Breast epithelium (tissue), 4 donors: ENCODE measurements at places on chromosomes 1 and 21. TPM values are rescaled to one million over a fixed set of nuclear protein-coding genes. Genes with fewer than 3 reads are reported as not detected.

GRCh38 chr1:30809514-30810263 lies 52.1 kb upstream of the LAPTM5 start:
- DNase-seq, result no peak

DNA sequence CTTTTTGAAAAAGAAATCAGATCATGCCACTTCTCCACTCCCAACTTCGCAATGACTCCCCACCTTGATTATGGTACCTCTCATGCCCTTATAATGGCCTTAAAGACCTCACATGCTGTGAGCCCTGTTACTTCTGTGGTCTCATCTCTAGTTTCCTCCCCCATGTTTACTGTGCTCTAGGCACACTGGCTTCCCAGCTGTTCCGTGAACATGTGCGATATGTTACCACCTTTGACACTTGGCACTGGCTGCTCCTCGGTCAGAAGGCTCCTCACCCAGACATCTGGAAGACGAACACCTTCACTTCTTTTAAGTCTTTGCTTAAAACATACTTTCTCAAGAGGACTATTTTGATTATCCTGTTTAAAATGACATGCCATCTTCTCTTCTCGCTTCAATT lies 14.3 kb upstream of the NTMT2 start:
- no peak for DNase-seq

The CD53 gene
- 50.2 TPM for total RNA-seq

GRCh38 chr1:18817795-18818435 lies 41.5 kb downstream of the TAS1R2 start:
- DNase-seq, result no peak

The ZSWIM5 gene
- total RNA-seq, result 3.3 TPM

GRCh38 chr1:204288021-204288588 lies 71.6 kb downstream of the PLEKHA6 start:
- peak; percentile 95 for DNase-seq

The SFN gene
- 12.1 TPM for total RNA-seq

DNA sequence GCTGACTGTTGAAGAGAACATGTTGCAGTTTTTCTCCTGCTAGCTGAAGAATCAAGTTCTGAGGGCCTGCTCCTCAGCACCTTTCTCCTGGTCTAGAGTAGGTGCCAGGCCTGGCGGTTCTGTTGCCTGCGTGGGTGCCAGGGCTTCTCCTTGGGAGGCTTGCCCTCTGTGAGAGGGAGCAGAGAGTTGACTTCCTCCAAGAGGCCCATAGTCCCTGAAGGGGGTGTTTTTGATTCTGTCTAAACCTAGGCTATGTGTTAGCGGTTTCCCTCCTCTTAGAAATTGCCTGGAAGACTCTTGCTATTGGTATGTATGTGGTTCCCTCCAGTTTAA lies 312 bp upstream of the APOBEC4 start:
- DNase-seq, result no peak

The RGS13 gene
- total RNA-seq, result 3.2 TPM

GRCh38 chr1:106755682-106756406 lies 300.6 kb upstream of the PRMT6 start:
- DNase-seq, result no peak

The CCDC24 gene
- total RNA-seq, result 12.5 TPM

The IVL gene
- total RNA-seq, result not detected

GRCh38 chr1:236677641-236678235 lies 8.6 kb upstream of the ACTN2 start:
- DNase-seq, result no peak

The SYCP1 gene
- total RNA-seq, result 0.16 TPM

The PGBD5 gene
- 0.98 TPM for total RNA-seq

GRCh38 chr1:220905650-220906560 lies 26.7 kb downstream of the HLX start:
- no peak for DNase-seq

DNA sequence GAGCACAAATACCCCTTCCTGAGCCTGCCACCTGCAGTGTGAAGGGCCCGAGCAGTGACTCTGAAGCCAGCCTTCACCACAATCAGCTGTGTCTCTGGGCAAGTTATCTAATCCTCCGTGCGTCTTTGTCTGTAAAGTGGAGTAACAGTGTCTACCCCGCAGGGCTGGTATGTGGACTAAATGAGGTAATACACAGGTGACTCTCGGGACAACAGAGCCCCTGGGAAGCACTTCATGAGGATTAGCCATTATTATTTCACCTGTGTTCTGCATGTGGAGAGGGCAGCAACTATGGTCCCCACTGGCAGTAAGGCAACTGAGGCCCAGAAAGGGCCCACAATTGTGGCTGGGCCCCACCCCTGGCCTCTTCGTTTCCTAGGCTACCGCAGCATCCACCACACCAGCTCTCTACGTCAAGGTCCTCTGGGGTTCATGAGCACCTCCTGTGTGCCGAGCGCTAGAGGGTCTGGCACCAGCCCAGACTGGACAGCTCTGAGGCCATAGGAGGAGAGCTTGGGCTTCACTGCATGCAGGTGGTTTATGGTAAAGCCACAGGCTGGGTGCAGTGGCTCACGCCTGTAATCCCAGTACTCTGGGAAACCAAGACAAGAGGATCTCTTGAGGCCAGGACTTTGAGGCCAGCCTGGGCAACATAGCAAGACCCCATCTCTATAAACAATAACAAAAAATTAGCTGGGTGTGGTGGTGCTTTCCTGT lies 41.3 kb upstream of the LRP8 start:
- no peak for DNase-seq

The BSND gene
- total RNA-seq, result 0.15 TPM

DNA sequence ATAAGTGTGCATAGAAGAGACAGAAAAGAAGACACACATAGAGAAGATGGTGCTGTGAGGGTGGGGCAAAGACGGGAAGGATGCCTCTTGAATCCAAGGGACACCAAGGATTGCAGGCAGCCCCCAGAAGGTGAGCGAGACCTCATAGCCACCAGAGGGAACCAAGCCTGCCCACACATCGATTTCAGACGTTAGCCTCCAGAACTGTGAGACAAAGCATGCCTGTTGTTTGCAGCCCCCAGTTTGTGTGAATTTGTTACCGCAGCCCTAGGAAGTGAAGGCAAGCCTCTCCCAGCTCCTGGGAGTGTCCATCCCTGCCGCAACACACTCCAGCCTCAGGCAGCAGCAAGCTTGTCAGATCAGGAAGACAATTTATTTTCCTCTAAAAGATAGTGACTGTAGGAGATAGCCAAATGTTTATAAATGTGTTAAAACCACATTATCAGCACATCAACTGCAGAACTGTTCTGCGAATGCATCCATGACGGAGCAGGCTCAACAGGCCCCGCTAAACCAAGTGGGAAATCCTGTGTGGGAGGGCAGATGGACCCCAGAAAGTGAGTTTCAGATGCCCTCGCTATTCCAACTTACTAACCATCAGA lies 543.3 kb downstream of the MATN1 start:
- peak; percentile 11 for DNase-seq

The TMEM79 gene
- total RNA-seq, result 4.9 TPM

DNA sequence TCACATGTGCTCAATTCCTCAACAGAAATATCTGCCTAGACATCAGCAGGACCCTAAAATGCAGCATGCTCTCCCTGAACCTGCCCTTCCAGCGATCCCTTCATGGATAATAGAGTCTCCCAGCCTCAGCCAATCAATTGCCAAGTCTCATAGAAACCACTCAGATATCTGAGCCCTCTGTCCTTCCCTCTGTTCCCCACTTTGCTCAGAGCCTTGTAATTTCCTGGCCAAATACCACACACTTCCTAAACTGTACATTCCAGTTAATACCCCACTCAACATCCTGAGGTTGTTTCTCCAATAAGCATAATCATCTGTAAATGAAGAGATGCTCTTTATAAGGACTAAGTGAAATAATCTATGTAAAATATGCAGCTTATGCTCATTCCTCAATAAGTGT lies 59.3 kb upstream of the PTGFRN start:
- DNase-seq, result no peak

DNA sequence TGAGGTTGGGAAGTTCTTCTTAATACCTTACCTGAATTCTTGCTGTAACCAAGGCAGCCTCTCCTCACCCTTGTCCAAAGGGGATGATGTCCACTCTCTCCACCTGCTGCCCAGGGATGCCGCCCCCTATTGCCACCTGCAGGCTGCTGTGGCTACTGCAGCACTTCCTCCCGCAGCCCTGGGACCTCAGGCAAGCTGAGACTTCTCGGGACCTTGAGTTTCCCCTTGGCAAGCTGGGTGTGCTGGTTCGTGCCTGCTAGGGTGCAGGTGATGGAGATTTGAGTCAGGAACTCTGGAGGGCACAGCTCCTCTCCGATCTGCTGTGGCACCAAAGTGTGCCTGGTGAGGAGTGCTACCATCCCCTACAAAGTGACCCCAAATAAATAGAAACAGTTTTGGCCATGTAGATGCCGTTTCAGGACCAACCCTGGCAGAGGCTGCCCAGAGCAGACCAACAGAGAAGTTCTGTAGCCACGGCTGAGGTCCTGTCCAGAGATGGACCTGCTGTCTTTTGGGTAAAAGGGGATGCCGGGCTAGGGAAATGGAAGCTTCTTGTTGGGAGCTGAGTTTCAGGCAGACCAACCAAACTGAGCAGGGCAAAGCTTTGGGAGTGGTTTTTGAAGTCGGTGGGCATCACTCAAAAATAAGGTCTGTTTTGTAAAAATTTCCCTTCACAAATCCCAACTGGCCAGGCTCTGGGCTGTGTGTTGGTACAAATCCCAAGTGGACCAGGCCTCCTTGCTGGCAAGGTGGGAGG lies 31.7 kb downstream of the RUNX3 start:
- DNase-seq, result peak; percentile 15

DNA sequence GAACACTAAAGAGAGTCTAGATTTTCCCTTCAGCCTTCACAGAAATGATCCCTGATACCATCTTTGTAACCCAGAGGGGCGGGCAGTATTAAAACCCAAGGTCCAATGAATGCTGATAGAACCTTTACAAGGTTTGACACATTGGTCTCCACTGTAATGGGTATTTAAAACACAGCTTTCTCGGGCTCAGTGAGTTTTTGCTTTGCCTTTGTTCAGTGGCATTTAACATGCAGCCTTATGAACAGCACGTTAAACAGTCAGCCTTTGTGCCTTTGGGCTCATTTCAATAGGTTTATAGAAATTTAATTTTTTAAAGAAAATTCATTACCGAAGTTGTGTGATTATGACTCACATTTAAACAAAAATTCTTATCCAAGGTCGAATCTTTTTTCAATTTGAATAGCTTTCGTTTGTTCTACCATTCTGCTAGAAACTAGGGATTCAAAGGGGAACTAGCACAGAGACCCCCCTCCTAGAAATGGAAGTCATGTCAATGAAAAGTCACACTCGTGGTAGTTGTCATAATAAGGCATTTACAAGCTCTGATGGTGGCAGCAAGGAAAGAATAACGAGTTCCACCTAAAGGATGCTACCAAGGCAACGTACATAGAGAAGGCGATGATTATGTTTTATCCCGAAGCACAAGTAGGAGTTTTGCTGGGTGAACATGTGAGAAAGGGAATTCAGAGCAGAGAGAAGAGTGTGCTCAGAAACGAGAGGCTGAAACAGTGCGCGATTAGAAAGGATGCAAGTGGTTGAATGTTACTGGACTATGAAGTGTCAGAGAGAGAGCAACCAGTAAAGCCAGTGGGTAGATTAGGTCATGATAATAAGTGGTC lies 66.2 kb downstream of the SGIP1 start:
- DNase-seq, result no peak

DNA sequence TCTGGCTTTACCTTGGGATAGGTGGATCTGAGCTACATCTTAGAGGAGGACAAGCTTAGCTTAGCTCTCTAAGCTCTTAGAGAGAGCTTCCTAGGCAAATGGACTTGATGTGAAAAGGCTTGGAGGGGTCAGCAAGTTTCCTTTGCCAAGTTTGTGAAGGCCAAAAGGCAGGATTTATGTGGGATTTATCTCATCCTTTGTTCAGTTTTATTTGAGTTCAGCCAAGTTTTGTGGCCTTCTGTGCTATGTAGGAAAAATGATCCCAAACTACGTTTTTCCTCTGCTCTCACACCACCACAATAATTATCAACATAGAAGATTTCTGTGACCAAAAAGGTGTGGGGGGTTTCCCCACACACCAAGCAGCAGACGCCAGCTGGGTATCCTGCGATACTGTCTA lies 26.0 kb upstream of the RNF11 start:
- no peak for DNase-seq

GRCh38 chr1:115606305-115606704 lies 35.5 kb upstream of the VANGL1 start:
- DNase-seq, result no peak

GRCh38 chr1:173367136-173367535 lies 110.0 kb upstream of the PRDX6 start:
- no peak for DNase-seq
